ENCODE measurements at places on chromosomes 2 and 18.

DNA sequence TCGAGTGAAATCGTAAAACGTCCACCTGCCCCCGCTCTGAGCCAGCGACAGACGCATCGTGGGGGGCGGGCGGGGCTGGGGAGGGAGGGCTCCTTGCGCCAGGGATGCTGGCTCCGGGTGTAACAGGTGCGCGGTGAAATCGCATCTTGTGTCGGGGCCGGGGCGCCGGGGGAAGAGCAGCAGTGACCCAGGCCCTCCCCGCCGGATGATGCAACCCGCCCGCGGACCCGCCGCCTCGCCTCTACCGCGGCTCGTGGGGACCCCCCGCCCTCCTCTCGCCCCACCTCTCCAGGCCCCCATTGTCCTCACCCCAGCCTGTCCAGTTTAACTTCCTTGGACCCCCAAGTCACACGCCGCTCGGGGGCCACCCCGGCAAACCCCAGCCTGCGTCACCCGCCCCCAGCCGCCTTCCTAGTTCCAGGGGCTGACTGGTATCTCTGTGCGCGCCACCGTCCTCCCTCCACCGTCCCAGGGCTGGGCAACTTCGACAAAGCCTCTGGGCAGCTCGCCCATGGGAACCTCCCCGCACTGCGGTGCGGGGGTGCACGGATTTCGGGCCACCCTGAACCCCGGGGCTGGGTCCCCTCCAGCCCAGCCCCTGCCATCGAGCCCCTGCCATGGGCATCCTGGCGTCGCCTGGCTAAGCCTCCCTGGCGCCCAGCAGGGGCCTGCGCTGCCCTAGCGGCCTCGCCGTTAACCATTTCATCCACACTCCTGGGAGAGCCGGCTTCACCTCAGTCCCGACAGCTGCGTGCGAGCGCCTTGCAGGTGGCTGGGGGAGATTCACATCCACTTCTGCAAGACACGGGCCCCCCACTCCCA, 799 bp upstream of the KIF1A start:
- no peak for DNase-seq

- no peak for DNase-seq
These were observed 83.3 kb upstream of the ID2 start for GRCh38 chr2:8598295-8599165.

GRCh38 chr18:36298126-36298741, 721 bp downstream of the FHOD3 start:
- DNase-seq = no peak

DNA sequence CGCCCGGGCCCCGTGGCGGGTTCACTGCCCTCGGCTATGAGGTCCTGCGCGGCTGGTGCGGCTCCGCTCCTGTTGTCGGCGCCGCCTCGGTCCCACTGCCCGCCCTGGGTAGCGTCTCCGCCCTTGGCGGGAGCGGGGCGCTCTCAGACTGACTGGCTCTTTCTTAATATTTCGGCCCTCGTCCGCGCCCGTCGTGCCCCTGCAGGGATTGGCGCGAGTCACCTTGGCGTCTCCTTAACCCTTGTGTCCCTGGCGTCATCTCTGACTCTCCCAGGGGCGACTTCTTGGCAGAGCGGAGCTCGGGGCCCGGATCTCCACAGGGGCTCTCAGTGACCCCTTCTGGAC, 1.3 kb downstream of the PTMA start:
- DNase-seq = peak; percentile 62

DNA sequence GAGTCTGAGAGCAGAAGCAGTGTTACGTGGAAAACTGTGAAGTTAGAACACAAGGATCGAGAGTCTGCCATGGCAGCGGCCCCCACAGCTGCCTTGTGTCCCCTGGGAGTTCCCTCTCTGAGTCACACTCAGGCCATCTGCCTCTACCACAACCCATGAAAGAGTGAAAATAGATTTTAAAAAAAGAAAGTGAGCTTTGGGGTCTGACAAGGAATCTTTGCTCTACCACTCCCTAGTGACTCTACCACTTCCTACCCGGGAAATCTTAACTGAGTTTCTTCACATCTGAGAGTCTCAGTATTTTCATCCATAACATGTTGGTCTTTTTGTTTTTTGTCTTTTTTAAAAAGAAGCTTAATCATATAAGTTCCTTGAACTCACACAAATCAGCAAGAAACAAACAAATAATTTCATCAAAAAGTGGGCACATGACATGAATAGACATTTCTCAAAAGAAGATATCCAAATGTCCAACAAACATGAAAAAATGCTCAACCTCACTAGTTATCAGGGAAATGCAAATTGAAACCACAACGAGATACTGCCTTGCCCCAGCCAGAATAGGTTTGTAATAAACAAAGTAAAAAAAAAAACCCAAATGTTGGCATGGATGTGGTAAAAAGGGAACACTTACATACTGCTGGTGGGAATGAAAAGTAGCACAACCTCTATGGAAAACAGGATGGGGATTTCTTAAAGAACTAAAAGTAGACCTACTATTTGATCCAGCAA, 2.4 kb upstream of the MSGN1 start:
- no peak for DNase-seq

DNA sequence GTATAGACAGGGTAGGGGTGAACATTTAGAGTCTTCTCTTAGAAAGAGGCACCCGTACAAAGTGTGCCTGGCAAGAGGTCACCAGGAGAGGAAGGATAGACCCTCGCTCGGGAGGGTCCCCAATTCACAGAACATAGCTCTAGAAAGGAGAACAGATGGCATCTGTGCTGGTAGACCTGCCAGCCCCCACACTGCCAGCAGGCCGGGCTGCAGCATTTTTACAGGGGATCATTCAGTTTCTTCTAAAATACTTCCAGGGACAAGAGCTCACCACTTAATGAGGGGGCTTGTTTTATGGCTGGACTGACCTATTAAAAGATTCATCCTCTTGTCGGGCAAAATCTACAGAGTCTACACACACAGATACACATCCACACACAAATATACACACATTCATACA, 149.9 kb downstream of the SEPTIN10 start:
- DNase-seq = no peak

GRCh38 chr2:99626158-99626557, 136.3 kb upstream of the REV1 start:
- no peak for DNase-seq

DNA sequence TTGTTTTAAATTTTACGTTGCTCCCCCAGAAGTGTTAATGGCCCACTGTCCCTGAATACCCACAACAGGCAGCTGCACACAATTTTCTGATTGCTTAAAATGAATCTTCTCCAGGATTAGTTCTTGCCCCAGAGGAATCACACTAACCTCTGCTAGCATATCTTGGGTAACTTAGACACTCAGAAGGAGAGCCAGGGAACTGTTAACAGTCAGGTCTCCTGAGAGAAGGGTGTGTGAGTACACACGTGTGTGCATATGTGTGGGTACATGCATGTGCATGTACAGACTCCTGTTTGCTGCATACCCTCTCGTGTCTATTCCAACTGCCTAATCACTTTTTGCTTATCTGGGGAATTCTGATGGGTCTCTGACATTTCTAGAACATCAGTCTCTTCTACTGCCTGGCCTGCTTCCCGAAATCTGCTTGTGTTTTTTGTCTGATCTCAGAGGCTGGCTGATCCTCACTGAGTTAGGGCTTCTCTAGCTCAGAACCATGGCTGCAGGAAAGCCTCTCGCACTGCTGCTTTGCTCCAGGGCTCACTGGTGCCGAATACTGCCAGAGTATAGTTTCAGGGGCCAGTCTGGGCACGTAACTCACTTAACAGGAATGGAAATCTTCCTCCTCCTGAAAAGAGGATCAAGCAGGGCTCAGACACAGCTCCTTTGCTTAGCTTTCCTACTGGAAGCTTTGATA, 62.8 kb downstream of the PRELID3A start:
- no peak for DNase-seq

DNA sequence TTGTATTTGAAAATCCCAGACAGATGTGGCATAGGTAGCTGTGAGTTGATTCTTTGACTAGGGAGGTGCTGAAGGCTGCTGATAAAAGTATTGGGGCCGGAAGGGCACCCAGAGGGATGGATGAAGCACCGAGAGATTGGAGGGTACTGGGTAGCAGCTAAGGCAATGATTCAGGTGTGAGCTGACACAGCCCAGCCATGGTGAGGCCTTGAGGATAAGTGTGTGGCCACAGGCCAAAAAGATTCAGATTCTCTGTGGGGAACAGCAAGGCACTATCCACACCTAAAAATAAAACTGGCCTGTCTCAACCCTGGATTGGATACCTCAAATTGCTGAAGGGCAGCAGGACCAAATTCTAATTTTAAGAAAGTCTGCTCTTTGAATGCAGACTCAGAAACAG, 35.2 kb downstream of the RDH14 start:
- DNase-seq = no peak

DNA sequence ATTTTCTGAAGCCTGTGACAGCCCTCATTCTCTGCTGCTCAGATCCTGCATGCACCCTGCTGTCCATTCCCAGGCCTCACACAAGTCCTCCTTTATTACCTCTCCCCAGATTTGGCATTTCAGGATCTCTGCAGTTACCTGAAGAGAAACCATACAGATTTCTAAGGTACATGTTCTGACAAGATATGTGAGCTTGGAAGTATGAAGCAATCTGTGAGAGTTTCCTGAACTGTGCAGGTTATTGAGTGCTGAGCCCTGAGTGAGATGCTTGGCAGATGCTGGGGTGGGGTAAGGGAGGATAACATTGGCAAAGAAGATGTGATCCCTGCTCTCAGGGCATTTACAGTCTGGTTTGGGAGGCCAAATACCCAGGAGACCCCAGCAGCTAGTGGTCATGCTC, 122.1 kb upstream of the STPG4 start:
- no peak for DNase-seq

- no peak for DNase-seq
These were observed 60.0 kb upstream of the RPE start for GRCh38 chr2:209942426-209942825.

DNA sequence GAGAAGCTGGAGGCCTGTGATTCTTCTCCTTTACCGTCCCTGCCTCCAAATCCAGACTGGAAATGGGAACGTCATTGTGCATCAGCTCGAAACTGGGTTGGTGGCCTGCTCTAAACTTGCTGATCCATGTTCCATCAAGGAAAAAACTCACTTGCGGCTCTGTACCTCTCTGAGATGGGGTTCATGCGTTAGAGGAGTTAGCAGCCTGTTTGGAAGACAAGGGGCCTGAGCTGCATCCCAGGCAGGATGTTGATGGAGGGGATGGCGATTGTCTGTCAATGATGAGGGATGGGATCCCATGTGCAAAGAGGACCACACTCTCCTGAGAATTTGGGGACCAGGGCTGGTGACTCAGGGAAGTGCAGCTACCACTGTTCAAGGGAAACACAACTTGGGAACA, 26.0 kb downstream of the TWIST2 start:
- DNase-seq = no peak

GRCh38 chr2:69226903-69227302, 160.1 kb downstream of the GFPT1 start:
- no peak for DNase-seq

- DNase-seq = no peak
These were observed 28.5 kb upstream of the MLPH start for GRCh38 chr2:237458519-237458918.

- DNase-seq = no peak
These were observed 129.0 kb downstream of the RND3 start for GRCh38 chr2:150358468-150358807.

- DNase-seq = no peak
These were observed 2.5 kb upstream of the DUSP2 start for GRCh38 chr2:96147593-96148201.

DNA sequence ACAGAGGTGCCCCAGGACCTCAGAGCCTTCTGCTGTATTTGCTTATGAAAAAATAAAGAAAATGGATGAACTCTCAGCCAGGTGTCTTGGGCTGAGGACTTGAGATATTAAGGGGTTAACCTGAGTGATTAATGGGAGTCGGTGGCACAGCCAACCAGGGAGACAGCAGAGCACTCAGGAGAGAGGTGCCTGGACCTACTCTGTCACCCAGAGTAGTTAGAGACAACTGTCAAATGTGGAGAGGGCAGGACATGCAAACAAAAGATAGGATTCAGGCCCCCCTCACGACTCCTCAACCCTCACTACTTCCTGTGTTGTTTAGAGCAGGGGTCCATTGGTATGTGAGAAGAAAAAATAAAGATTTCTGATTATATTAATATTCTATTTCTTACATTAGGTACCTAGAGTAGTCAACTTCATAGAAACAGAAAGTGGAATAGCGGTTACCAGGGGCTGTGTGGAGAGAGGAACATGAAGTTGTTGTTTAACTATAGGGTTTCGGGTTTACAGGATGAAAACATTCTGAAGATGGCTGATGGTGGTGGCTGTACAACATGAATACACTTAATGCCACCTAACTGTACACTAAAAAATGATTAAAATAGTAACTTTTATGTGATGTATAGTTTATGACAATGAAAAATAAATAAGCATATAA, 28.6 kb upstream of the CETN1 start:
- no peak for DNase-seq

DNA sequence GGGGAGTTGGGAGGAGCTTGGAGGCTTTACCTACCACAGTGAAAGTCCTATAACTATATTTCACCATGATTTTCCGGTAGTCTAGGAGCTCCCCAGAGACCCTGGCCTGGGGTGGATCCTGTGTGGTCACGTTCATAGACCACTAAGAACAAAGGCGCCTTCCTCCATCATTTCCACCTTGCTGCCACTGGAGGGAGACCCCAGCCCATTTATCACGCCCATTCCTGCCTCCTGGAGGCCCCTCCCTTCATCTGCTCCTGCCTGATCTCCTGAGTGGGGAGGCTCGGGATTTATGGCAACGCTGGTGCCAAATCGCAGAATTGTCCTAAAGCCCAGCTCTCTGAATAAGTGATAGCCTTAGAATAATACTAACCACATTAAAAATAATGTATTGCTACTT, 507.6 kb upstream of the SPHKAP start:
- no peak for DNase-seq

DNA sequence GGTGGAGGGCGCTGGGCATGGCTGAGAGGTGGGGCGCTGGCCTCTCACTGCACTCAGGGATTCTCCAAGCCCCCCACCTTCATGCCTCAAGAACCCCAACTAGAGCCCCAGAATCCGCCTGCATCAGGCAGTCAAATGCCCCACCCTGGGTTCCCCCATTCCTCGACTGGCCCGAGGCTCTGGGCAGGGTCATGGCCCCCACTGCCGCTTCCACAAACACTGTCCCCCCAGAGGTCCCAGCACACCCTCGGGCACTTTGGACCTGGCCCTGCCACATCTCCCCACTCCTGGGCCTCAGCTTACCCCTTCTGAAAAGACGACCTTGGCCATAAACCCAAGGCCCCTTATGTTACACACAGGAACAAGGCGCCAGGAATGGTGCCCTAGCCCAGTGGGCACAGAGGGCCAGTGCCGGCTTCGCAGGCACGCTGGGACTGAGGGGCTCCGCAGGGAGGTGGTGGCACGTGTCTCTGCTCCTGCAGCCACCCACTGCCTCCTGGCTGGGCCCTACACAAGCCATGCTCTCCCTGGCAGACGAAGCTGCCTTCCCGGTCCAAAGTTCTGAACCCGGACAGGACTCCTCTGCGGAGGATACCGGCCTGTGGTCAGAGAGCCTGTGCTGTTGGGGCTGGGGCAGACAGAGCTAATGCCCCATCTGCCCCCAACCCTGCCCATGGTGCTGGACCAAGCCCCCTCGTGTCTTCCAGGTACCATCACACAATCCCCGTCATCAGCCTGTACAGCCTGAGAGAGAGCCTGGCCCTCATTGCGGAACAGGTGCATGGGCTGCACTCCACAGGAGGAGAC, 6.8 kb downstream of the AGXT start:
- DNase-seq = no peak
